Activated CD8-positive, alpha-beta memory T cell treated with anti-CD3 and anti-CD28 coated beads, Interleukin-2, amount 50 U/mL, for 48 hours (primary cell): ENCODE measurements at places on chromosomes 16 and 17.

- DNase-seq: no peak
Observed at GRCh38 chr16:85046931-85047866, 19.6 kb downstream of the KIAA0513 start.

DNA sequence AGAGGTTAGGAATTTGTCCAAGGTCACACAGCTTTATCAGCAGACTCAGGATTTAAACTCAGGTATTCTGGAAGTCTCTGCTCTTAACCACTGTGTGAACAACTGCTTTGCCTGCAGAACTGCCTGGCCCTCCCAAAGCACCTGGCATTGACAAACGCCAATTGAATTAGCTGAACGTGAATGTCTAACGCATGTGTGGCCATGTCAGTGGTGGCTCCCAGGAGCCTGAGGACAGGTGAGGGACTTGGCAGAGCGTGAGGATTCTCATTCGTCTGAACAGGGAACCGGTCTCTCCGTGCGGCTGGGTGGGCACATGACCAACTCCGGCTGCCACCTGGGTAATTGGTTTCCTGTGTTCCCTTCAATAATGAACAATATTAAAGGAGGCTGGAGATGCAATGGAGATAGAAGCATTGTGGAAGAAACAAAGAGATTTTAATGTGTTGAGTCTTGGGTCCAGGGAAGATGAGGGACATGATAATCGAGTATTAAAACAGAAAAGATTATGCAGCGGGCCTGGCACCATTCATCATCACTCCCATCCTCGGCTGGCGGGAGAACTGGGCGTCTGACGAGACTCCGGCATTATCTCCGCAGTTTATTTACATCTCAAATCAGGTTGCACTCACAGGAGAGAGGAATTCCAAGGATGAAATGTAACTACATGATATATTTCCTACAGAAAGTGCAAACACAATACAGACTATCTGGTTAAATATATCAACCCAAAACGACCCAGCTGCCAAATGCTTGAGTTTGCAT lies 113.5 kb downstream of the NPIPB5 start:
- no peak for DNase-seq

GRCh38 chr17:34847938-34848337 lies 113.3 kb downstream of the CCT6B start:
- DNase-seq: no peak

DNA sequence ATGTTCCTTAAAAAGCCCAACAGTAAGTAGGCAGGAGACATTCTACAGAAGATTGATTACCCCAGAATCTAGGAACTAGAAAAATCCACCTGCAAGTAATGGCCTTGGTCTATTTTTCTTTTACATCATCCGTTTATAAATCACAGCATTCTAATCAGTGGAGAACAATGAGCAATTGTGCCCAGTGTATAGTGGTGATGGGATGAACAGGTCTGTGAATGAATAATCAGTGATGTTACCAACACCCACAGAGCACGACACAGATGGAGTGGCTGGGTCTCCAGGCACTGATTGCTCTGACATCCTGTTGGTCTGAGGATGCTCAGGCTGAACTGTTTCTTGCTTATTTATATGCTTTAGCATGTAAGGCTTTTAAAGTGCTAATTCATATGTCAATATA lies 1251.2 kb upstream of the CDH8 start:
- no peak for DNase-seq

DNA sequence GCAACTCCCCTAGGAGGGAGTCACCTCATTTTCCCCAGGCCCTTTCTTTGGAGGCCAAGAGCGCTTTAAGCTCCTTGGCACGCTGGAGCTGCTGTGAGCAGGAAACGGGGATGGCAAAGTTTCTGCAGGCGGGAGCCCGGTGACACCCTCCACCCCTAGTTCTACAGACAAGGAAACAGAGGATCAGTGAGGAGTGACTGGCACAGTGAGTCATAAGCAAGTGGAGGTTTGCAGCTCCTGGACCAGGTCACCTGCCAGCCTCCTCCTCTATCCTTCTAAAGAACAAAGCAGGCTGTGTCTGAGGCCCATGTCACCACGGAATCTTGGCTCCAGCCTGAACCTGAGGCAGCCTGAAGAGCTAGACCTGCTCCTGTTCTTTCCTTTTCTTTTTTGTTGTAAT lies 141.9 kb downstream of the TMEM132E start:
- DNase-seq: no peak

DNA sequence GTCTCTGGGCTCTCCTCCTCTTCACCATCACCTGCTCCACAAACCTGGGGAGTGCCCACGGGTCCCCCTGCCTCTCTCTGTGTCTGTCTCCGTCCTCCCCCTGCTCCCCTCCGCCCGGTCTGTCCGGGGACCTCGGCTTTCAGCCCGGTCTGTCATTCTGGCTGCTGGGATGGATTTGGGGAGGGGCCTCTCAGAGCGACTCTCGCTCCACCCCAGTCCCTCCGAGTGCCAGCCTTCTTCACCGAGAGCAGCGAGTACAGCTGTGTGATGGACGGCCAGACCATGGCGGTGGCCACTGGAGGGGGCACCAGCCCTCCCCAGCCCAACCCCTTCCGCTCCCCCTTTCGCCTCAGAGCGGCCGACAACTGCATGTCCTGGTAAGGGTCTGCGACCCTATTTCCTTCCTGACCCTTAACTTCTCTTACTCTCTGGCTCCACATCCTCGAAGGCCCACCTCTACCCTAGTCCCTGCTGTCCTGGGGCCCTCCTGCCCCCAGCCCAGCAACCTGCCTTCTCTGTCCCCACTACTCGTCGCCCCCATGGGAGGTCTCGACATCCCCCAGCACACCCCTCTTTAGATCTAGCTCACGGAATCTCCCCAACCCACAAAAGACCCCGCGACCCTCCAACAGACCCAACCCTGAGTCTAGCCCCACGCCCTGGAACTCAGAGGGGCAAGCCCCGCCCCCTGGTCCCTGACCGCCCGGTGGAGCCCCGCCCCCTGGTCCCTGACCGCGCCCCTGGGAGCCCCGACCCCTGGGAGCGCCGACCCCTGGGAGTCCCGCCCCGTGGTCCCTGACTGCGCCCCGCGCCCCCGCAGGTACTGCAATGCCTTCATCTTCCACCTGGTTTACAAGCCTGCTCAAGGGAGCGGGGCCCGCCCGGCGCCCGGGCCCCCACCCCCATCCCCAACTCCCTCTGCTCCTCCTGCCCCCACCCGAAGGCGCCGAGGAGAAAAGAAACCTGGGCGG lies 5.6 kb upstream of the CXCL16 start:
- no peak for DNase-seq

DNA sequence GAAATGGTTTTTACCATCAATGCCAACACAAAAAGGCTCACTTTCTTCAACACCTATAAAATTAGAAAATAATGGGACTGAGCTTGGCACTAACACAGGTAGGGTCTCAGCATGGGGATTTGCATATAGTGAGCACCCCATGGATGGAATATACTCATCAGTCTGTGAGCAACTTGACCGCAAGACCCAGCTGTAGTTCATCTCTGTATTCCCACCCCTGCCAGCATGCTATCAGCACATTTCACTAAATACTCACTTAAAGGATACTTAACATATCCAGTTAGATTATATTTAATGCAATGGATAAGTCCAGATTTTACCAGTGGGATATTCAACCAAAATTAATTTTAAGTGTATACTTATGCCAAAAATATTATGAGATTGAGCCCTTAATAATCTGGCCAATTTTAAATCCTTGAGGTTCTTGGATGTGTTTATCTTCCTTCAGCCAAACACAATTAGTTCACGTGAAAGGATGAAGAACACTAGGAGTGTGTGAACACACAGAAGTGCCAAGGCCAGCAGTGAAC lies 66.7 kb downstream of the C16orf95 start:
- DNase-seq: no peak
